ENCODE measurements at places on chromosomes 12 and 14.

- no peak for DNase-seq
These were observed 35.6 kb downstream of the CCDC88C start for GRCh38 chr14:91381801-91382670.

DNA sequence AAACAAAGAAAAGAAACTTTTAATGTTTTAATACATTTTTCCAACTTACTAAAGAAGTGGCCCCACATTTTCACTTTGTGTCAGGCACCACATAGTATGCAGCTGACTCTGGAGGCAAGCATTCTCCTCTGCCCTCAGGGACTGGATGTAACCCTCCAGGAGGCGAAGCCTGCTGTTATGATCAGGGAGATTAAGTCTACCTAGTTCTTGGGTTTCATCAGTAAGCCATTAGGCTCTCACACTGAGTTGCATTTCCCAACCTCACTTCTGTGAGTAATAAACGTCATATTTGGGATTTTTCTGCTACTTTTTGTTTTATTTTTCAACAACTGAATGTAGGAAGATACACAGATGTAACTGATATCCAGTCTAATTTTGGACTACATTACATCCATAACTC lies 101.2 kb upstream of the LRFN5 start:
- DNase-seq: peak; percentile 42

DNA sequence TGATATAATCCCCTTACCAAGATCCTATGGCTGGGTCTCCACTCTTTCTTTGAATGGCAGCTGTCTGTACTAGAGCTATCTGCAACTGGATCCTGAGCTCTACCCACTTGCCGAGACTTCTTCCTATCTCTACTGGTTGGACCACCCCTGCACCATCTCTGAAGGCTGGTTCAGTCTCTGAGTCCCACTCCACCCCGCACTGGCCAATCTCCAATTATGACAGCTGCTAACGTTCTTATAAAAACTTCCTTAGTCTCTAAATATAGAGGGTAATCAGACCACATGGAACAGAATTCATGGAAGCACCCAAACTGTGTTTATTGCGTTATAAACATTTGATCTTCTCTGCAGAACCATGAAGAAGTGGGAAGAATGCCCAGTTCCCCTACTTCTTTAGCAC lies 186.6 kb upstream of the EEA1 start:
- DNase-seq: no peak

DNA sequence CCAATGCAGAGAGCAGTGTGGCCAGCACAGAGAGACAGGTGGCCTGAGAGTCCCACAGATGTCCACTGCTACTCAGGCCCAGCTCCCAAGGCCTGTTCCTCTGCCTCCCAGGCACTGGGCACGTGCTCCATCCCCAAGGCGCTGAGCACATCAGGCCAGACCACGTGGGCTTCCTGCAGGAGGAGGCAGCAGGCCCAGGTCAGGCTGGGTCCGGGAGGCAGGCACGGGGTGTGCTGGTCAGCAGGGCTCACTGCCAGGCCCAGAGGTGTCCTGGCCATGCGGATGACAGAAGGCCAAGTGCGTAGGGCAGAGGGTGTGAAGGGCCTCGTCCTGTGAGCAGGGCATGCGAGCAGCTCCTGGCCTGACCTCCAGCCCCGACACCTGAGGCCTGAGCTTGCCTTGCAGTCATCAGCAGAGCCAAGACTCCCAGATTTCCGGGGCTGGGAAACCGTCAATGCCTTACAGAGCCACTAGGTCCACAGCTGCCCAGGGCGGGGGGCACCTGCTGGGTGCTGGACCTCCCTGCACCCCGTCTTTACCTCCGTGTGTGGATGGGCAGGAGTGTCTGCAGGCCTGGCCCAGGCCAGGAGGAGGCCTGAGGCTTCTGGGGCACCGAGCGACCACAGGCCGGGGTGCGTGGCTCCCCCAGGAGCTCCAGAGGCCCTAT lies 14.9 kb downstream of the TRMT61A start:
- DNase-seq: no peak

- no peak for DNase-seq
These were observed 5.8 kb downstream of the ASB2 start for GRCh38 chr14:93970585-93970964.

DNA sequence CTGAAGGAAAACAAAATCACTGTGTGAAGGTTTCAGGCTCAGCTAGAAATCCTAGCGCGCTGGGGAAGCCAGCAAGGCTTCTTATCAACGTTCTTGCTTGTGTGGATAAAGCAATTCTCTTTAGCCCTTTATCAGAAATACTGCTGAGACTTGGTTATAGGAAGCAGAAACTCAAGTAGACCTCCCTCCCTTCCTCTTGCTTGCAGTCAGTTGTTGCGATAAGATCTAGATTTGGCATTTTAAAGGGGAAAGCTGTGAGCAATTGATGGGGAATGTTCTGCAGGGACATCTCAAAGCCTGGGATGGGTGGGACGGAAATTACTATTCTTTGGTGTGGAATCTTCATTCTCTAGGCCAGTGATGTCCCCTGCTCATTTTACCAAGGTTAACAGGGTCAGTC lies 76.4 kb upstream of the ANO4 start:
- DNase-seq: no peak

- no peak for DNase-seq
These were observed 43.8 kb upstream of the BICD1 start for GRCh38 chr12:32062881-32063280.

DNA sequence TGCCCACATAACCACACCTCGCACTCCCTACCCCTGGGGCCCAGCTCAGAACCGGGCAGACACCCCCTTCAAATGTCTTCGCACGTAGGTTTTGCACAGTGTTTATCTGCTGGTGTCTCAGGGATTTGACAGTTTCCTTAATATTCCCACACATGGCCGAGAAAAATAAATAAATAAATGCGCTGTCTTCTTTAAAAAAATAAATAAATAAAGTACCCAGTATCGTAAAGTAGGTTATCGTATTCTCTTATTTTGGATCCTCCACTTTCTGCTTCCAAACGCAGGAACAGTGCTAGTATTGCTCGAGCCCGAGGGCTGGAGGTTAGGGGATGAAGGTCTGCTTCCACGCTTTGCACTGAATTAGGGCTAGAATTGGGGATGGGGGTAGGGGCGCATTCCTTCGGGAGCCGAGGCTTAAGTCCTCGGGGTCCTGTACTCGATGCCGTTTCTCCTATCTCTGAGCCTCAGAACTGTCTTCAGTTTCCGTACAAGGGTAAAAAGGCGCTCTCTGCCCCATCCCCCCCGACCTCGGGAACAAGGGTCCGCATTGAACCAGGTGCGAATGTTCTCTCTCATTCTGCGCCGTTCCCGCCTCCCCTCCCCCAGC lies 710 bp upstream of the FOS start:
- DNase-seq: no peak

DNA sequence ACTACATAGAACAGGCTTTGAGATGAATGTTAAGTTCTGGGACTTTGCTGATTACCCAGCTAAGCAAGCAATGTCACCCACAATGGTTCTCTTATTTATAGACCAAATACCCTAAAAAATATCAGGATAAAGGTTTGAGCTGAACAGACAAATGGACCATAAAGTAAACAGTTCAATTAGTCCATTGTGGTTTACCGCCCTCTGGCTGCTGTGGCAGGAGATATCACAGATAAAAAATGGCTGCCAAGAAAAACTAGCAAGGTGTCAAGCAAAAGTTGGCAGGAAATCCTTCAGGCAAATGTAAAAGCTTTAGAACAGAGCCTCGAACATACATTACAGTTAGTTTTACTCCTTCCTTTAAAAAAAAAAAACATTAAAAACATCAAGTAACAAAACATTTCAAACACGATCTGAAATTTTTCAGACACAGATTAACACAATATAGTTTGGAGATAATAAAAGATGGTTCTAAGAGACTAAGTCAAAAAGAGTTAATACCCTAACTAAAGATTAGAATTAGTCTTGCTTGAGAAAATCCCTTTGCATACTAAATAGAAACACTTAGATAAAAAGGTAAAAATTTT lies 41.3 kb downstream of the MED13L start:
- no peak for DNase-seq

DNA sequence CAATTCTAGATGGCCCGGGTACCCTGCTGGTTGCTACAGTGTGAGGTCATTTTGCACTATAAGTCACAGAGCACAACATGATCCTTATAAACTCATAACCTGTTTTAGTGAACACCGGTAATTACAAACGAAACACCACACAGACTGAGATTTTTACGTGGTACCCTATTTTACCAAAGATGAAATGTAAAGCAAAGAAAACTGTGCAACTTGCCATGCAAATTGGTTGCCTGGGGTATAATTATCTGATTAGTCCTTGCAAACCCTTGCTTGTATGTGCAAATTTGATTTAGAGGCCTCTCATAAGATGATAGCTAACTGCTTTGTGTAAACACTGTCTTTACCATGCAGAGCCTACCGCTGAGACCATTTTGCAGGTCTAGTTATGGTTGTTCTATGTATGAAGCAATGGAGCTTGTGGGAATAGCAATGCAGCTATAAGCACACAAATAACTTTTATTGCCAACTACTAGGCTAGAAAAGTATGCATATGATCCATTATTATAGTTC lies 372.1 kb upstream of the FAR2 start:
- no peak for DNase-seq

DNA sequence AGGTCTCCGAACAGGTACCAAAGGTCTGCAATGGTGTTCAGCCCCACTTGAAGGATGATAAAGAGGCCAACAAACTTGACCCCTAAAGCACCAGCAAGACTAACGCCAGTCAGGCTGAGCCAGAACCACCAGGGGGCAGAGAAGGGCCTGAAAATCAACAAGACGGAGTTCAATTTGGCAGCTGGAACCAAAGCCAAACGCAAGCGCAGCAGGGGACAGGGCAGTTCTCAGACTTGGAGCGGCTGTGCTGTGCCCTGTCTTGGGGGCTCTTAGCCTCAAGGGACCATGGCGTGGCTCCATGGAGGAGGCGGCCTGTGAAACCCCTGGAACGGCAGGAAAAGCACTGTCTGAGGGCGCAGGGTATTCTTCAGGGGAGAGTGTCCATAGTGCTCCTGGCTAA lies 19.6 kb downstream of the POMT2 start:
- DNase-seq: peak; percentile 88

GRCh38 chr12:121915841-121916321 lies 2.5 kb upstream of the CFAP251 start:
- no peak for DNase-seq

DNA sequence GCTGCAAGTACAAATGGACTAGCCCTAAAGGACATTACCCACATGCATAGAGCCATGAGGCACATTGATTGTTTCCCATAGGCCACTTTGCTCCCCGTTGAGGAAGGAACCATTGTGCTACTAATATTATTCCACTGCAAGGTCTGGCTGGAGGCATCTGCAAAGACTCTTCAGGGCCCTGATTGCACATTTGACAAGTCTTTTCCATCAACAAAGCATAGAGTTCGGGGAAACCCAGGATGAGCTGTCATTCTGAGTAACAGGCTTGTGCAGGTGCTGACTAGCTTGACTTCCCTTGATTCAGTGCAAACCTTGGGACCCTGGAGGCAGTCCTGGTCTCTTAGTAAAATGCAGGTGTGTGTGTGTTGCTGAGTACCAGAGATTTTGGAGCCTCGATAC lies 73.8 kb downstream of the SUSD6 start:
- DNase-seq: no peak

GRCh38 chr12:66735275-66735674 lies 56.4 kb upstream of the GRIP1 start:
- no peak for DNase-seq

GRCh38 chr12:116067892-116068291 lies 209.6 kb downstream of the MED13L start:
- no peak for DNase-seq

- DNase-seq: no peak
These were observed 64.2 kb upstream of the CSRP2 start for GRCh38 chr12:76943008-76943407.

GRCh38 chr12:48978741-48979601 lies 849 bp downstream of the WNT1 start:
- no peak for DNase-seq

GRCh38 chr14:92565718-92566115 lies 52.1 kb downstream of the RIN3 start:
- DNase-seq: no peak

- DNase-seq: no peak
These were observed 22.3 kb downstream of the CRADD start for GRCh38 chr12:93699271-93700145.

GRCh38 chr12:57722716-57723629 lies 15.6 kb downstream of the AGAP2 start:
- DNase-seq: no peak

GRCh38 chr12:113802000-113802749 lies 163.9 kb downstream of the RBM19 start:
- no peak for DNase-seq

GRCh38 chr12:60501124-60501729 lies 905.4 kb downstream of the SLC16A7 start:
- DNase-seq: no peak

GRCh38 chr14:83251402-83251801 lies 1717.7 kb upstream of the SEL1L start:
- no peak for DNase-seq

- DNase-seq: no peak
These were observed 71.8 kb upstream of the OVCH1 start for GRCh38 chr12:29569132-29569757.

DNA sequence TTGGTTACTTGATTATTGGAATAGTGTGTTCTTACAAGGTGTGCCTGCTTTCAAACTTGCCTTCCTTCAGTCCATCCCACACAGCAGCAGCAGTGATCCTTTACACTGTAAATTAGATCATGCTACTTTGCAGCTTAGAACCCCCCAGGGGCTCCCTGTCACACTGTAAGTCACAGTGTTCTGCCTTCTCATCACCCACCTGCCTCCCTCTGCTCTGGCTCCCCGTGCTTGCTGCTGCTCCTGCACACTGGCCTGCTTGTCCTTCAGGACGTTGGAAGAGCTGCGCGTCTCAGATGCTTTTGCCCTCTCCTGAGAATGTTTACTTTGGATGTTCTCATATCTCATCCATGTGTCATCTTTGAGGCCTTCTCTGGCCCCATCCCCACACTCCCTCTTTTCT lies 27.3 kb downstream of the ZC3H14 start:
- DNase-seq: no peak

DNA sequence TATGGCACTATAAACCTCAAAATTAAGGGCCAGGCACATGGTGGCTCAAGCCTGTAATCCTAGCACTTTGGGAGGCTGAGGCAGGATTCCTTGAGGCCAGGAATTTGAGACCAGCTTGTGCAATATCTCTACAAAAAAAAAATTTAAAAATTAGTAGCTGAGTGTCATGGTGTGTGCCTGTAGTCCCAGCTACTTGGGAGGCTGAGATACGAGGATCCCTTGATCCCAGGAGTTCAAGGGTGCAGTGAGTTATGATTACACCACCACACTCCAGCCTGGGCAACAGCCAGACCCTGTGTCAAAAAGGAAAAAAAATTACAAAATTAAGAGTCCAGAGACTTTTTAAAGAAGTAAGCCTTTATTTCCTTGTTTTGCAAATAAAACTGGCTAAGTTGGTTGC lies 1.8 kb upstream of the GCN1 start:
- DNase-seq: no peak

GRCh38 chr12:6774499-6775062 lies 2.3 kb downstream of the LAG3 start:
- DNase-seq: no peak

DNA sequence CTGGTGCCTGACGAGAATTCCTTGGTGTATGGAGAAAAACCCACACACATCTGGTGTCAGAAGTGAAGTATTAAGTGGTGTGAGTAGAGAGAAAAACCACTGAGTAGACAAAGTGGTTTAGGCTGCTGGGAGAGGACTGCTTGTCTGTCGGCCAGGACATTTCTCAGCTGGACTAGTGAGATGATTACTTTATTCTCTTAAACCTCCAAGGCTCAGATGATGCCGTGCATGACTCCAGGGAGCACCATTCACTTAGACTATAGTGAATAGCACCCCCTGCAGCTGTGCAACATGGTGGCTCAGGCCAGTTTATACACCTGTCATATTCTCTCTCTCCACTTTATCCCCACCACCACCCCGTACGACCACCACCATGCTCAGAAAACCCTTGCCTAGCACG lies 28.5 kb upstream of the NFYB start:
- no peak for DNase-seq

GRCh38 chr12:86838711-86839110 lies 582.5 kb upstream of the MGAT4C start:
- DNase-seq: peak; percentile 25

All from H9 (cell line).